Retina (tissue), 1 donor: ENCODE measurements at places on chromosomes 16 and 17.

- no peak for DNase-seq
These were observed 312.3 kb upstream of the KCNJ16 start for GRCh38 chr17:69762766-69763165.

- DNase-seq = peak; percentile 54
These were observed at the start of gene SLC47A2 for GRCh38 chr17:19716108-19717030. SLC47A2 (minus strand) TSS chr17:19716584; CDS start chr17:19716555, 29 bp downstream.

- no peak for DNase-seq
These were observed 274.1 kb upstream of the ASIC2 start for GRCh38 chr17:33567223-33567622.

- DNase-seq = no peak
These were observed 52.0 kb upstream of the ACSM2B start for GRCh38 chr16:20628213-20628612.

DNA sequence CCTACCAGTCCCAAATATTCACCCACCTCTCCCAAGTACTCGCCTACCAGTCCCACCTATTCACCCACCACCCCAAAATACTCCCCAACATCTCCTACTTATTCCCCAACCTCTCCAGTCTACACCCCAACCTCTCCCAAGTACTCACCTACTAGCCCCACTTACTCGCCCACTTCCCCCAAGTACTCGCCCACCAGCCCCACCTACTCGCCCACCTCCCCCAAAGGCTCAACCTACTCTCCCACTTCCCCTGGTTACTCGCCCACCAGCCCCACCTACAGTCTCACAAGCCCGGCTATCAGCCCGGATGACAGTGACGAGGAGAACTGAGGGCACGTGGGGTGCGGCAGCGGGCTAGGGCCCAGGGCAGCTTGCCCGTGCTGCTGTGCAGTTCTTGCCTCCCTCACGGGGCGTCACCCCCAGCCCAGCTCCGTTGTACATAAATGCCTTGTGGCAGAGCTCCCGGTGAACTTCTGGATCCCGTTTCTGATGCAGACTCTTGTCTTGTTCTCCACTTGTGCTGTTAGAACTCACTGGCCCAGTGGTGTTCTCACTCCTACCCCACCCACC lies 29.8 kb downstream of the POLR2A start:
- DNase-seq = no peak

DNA sequence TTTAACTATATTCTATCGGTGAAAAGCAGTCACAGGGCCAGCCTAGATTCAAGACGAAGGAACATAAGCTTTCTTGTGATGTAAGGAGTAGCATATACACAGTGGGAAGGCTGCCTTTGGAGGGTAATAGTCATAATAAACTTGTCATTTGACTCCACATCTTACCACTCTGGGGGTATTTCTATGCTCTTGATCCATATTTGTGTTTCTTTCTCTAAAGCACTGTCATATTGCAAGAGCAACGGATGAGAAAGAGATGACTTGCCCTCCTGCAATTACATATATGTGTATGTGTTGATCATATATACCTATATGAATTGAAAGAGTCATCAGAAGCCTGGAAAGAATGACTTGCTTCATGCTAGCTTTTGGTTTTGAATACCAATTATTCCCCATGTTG lies 225.4 kb upstream of the HS3ST3A1 start:
- no peak for DNase-seq

- DNase-seq = no peak
These were observed 68.0 kb downstream of the SHISA6 start for GRCh38 chr17:11309033-11309432.

DNA sequence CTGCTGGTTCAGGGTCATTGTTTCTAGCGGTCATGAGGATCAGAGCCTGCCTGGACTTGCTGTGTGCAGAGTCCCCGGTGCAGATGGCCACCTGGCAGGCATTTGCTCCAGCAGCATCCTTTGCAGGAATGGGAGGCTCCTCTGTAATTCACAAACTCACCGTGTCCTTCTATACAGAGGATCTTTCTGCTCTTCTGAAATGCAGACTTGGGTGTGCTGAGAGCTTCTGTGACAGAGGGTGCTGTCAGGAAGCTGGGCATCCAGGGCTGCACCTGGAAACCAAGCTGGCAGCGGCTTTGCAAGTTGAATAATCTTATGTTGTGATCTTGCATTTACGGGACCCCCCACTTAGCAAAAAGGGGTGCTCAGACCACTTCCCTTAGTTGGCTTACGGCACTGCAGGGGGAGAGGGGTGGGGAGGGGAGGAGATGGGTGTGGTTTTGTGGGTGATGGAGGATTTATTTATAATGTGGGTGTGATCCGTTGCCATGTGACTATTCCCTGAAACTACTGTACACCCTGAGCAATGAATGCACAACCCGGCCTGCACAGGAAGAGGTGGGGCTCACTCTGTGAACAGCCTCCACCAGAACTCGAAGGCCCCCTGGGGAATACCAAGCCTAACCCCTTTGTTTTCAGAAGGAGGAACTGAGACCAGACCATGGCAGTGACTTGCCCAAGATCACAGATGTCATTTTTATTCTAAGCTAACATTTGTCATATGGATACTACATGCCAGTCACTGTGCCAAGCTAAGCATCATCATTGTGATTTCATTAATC lies 178.3 kb downstream of the PRKCB start:
- DNase-seq = no peak

DNA sequence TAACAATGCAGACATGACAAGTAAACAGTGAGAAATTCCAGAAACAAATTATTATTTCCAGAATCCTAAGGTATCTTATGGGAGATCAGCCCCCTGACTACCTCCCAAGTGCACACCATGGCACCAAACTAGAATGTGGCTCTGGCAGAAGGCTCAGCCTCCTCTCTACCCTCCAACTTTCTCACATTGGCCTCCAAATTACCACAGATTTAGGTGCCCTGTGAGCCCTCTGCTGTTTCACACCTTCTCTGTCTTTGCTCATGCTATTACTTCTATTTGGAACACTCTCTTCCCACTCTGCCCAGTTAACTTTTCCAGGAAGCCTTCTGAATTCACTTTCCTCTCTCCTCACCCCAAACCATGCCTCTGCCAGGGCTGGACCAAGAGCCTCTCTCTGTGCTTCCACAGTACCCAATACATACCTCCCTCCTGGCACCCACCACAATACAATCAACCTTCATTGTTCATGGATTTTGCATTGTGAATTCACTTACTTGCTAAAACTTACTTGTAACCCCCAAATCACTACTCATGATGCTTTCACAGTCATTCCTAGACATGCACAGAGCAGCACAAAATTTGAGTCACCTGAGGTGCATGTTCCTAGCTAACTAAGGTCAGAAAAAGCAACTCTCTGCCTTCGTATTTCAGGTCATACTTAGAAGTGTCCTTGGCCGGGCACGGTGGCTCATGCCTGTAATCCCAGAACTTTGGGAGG lies 31.4 kb downstream of the SMG6 start:
- DNase-seq = no peak

DNA sequence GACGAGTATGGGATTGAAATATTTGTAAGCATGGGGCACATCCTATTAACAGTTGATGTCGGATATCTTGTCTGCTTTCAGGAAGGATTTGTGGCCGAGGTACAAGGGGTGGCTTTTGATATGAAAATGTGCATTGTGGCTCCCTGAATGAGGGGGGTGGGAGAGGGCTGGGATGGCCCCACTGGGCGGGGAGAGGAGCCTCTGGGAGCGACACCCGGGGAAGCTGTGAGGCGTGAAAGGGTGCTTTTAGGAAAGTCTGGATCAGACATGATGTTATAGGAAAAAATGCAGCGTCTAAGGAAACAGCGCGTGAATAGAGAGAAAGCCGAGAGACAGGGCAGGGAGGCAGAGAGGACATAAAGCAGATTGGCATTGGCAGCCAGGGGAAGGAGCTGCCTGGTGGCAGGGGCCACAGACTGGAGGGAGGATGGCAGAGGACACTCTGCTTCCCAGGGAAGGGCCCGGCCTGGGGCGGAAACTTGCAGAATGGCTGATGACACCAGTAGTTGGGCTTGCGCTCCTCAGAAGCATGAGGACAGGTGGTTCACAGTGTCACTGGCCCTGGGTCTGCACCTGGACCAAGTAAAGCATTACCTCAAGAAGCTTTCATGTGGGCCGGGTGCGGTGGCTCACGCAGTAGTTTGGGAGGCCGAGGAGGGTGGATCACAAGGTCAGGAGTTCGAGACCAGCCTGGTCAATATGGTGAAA lies 95.7 kb downstream of the NTN1 start:
- no peak for DNase-seq

GRCh38 chr17:53092072-53092471 lies 730.7 kb upstream of the KIF2B start:
- DNase-seq = no peak

GRCh38 chr16:50591800-50592771 lies 43.9 kb downstream of the NKD1 start:
- DNase-seq = no peak

- DNase-seq = peak; percentile 50
These were observed 385.2 kb upstream of the ZFHX3 start for GRCh38 chr16:73432850-73433730.

GRCh38 chr17:63974594-63975192 lies 2.0 kb upstream of the SCN4A start:
- no peak for DNase-seq

GRCh38 chr17:65787503-65787902 lies 226.1 kb upstream of the AXIN2 start:
- no peak for DNase-seq

- peak; percentile 48 for DNase-seq
These were observed 797 bp downstream of the GRB7 start for GRCh38 chr17:39738568-39738901.

DNA sequence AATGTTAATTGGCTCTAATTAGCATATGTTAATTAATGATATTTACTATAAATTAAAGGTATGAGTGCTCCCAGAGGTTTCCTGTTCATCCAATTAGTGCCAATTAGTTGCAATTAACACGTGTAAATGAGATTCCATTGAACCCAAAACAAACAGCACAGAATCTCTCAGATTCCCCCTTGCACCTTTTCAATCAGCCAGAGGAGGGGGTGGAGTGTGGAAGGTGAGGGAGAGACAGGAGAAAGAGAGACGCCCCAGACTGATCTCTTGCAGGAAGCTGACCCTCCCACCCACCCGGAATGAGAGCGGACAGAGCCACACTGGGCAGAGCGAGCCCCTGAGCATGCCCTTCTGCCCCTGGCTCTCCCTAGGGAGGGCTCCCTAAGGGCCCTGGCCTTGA lies 24.1 kb upstream of the LHX1 start:
- no peak for DNase-seq

- peak; percentile 86 for DNase-seq
These were observed 51.2 kb downstream of the RMI2 start for GRCh38 chr16:11396241-11397048.

DNA sequence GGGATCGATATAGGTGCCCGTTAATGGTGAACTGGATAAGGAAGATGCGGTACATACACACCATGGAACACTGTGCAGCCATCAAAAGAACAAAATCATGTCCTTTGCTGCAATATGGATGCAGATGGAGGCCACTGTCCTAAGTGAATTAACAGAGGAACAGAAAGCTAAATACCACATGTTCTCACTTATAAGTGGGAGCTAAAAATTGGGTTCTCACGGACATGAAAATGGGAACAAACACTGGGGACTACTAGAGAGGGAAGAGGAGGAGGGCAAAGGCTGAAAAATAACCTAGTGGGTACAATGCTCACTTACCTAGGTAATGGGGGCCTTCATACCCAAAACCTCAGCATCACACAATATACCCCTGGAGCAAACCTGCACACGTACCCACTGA lies 302.6 kb downstream of the XYLT1 start:
- no peak for DNase-seq

GRCh38 chr17:41973408-41973811 lies 6.8 kb downstream of the CNP start:
- DNase-seq = no peak

GRCh38 chr17:42284024-42284369 lies 4.3 kb upstream of the STAT5A start:
- DNase-seq = no peak

DNA sequence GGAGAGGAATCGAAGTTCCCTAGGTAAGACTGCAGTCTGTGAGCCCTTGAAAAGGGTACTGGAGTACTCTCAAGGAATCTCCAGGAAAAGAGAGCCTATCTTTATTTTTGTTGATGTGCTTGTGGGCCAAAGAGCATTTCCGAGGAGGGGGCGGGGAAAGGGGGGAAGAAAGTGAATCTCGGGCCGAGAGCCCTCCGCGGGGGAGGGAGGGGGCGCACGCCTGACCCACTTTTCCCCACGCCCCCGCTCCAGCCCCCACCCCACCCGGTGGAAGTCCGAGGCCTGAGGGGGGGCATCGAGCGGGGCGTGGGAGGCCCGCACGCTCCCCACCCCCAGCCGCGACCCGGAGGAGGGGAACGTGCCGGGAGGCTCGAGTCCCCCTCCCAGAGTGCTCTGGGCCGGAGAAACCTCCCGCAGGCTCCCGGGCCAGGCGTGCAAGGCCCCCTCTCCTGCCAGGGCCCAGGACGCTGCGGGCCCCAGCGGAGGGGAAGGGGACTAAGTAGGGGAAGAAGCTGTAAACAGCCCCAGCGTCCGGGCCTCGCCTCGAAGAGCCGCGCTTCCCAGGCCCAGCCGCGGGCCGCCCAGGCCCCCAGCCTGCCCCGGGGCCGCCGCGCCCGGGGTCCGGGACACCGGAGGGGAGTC lies 444 bp downstream of the HELZ start:
- peak; percentile 73 for DNase-seq

DNA sequence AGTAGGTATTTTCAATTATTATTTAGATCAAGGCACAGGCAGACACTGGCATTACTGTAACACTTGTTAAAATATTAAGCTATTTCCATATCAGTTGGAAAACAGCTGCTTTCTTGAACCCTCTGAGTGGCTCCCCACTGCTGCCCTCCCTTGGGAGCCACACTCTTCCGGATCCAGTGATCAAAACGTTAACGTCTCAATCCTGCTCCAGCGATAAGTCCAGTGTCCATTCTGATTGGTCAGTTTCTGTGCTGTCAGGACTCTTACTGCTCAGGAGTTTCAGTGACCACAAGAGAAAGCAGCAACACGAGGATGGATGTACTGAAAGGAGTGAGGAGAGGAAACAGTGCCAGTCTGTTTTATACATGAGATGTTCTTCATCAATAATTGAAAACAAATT lies 13.8 kb upstream of the ZKSCAN2 start:
- no peak for DNase-seq

GRCh38 chr17:78300962-78301820 lies 58.7 kb downstream of the SOCS3 start:
- DNase-seq = no peak

DNA sequence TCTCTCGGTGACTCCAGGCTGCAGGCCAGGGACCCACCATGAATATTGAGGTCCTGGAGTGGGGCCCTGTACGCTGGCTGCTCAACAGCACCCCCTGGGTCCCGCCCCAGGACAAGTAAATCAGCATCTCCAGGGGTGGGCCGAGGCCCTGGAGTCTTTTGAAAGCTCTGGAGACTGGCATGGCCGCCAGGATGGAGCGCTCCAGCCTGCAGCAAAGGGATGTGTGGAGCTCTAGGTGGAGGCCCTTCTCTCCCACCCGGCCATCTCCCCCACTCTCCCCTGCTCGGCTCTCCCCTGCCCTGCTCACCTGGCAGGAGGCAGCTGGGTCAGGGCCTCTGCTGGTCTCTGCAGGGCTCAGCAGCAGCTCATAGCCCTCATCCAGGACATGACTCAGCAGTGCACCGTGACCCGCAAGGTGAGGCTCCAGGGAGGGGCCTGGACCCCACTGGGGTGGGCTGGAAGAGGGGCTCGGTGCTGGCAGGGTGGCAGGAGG lies 16.6 kb downstream of the SGSH start:
- DNase-seq = no peak
